Mucosa of gallbladder (tissue), 1 donor: ENCODE measurements at places on chromosomes 7 and 10. TPM values are rescaled to one million over a fixed set of nuclear protein-coding genes. Genes with fewer than 3 reads are reported as not detected.

The LLCFC1 gene
- not detected for total RNA-seq

The GPNMB gene
- 72.4 TPM for total RNA-seq

The TMEM26 gene
- total RNA-seq = 0.55 TPM

The CFAP70 gene
- total RNA-seq = 3.6 TPM

The HMX2 gene
- total RNA-seq = 0.69 TPM

The WNT8B gene
- not detected for total RNA-seq

The NAT16 gene
- total RNA-seq = not detected

The TMEM184A gene
- 39.8 TPM for total RNA-seq

The DDX21 gene
- 28.2 TPM for total RNA-seq

The BRI3 gene
- total RNA-seq = 198 TPM

The NODAL gene
- 0.12 TPM for total RNA-seq

The DNAH11 gene
- total RNA-seq = 0.12 TPM

The CCL26 gene
- 0.89 TPM for total RNA-seq

The FBXL15 gene
- 29.3 TPM for total RNA-seq

The TEX36 gene
- total RNA-seq = not detected

The NEURL1 gene
- total RNA-seq = 4.9 TPM

The PHYHIPL gene
- 0.20 TPM for total RNA-seq

The GARIN1A gene
- 2.6 TPM for total RNA-seq

The IL15RA gene
- total RNA-seq = 25.6 TPM

The AIFM2 gene
- 12.2 TPM for total RNA-seq

The CUBN gene
- 0.92 TPM for total RNA-seq

The CALHM1 gene
- not detected for total RNA-seq

The PPP1R3A gene
- total RNA-seq = not detected

The CCDC172 gene
- total RNA-seq = not detected
